Esophagus squamous epithelium (tissue), 5 donors: ENCODE measurements at places on chromosomes 16 and 17.

DNA sequence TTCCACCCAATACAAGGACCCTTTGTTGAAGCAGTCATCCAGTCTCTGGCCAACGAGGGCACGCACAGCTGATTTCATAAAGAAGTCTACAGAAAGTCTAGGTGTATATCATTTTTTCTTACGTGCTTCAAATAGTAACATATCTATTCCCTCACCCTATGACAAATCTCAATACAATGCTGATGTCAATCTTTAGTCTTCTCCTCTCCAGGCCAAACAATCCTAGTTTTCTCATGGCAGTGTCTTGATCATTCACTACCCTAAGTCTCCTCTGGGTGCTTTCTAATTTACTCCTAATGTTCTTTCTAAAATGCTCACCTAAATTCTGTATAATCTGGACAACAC is 92.6 kb downstream of the CACNG1 start:
- DNase-seq, result no peak

DNA sequence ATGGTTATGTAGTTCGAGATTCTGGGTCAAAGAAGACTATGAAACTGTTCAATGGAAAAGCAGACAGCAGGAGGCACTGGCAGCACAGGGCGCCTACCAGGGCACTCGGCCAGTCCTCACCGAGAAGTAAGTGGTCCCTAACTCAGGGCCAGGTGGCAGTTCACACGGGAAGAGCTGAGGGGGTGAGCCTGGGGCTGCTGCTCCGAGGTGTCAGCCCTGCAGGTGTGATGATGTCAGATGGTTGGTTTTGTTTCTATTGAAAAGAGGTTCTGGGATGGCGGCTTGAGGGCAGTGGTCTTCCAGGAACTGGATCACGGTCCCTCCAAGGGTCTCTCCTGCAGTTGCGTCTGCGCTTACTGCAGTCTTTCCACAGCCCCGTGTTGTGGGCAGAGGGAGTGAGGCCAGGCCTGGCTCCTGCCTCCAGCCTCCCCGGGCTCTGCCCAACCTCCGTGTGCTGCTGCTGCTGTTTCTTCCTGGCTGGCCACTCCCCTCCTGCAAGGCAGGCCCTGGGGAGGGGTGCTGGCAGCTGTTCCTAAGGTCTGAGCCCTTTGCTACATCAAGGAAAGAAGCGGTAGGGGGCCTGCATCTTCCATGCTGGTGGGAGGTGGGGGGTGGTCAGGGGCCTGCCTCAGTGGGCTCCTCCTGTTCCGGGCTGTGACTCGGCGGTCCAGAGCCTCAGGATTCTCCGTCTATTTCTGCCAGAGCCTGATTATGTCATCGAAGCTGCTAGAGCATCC is 22.6 kb downstream of the RNF213 start:
- DNase-seq, result no peak

DNA sequence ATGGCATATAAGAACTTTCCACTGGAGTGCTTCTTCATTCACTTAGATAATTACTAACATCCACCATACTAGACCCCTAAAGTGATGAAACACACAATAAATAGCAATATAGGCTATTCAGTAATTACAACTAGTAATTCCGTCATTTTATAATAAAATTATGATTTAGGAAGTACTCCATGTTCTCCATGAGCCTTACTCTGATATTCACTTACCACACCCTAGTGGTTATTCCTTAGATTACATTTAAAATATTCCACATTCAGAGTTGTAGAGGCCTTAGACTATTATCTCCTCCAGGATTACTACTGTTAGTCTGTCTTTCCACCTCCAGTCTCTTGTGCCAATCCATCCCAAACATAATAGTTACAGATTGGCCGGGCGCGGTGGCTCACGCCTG is 62.4 kb downstream of the STH start:
- DNase-seq, result no peak

DNA sequence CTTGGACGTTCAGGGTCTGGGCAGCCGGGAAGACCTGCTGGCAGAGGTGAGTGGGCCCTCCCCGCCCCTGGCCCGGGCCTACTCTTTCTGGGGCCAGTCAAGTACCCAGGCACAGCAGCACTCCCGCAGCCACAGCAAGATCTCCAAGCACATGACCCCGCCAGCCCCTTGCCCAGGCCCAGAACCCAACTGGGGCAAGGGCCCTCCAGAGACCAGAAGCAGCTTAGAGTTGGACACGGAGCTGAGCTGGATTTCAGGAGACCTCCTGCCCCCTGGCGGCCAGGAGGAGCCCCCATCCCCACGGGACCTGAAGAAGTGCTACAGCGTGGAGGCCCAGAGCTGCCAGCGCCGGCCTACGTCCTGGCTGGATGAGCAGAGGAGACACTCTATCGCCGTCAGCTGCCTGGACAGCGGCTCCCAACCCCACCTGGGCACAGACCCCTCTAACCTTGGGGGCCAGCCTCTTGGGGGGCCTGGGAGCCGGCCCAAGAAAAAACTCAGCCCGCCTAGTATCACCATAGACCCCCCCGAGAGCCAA is 8.6 kb upstream of the ABCC3 start:
- no peak for DNase-seq

GRCh38 chr17:53924530-53925455 is 102.1 kb downstream of the KIF2B start:
- no peak for DNase-seq

- no peak for DNase-seq
Measured at GRCh38 chr17:4657678-4658077, 16.2 kb upstream of the ALOX15 start.

- DNase-seq, result no peak
Measured at GRCh38 chr16:11089504-11090124, 145.2 kb downstream of the CLEC16A start.

DNA sequence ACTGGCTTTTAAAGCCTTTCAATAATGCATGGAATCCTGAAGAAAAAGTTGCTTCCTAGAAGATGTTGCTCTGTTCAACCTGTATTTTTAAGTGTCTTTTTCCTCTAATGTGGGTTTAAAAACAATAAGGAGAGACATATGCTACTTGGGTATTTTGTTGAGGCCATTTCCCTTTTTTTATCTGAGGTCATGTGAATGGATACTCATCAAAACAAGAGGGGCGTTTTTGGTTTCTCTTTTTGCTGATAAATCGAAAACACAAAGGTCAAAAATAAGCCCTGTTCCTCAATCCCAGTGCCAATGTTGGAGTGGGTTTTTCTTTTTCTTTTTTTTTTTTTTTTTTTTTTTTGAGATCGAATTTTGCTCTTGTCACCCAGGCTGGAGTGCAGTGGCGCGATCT is 468.0 kb upstream of the RBFOX1 start:
- DNase-seq, result no peak
